Right ventricle myocardium superior (tissue), 1 donor: ENCODE measurements at places on chromosomes 3 and 15. TPM values are rescaled to one million over a fixed set of nuclear protein-coding genes. Genes with fewer than 3 reads are reported as not detected.

Gene CX3CR1
- total RNA-seq: 1.5 TPM

Gene SEMA5B
- 2.1 TPM for total RNA-seq

DNA sequence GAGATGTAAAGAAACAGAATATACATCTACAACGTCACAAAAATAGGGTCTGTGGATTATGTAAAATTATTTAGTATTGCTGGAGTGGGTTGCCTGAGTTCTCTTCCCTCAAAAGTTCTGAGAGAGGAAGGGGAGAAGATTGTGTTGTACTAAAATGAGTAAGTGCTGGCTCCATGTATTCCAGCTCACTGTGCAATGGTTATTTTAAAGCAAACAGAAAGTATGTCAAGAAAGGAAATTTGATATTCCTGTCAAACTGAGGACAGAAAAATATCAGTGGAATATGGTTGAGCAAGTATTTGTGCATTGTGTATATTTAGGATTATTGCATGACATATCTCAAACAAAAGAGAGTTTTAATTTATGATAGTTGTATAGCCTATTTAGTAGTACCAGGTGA lies 2.2 kb downstream of the TRPC1 start:
- no peak for DNase-seq

DNA sequence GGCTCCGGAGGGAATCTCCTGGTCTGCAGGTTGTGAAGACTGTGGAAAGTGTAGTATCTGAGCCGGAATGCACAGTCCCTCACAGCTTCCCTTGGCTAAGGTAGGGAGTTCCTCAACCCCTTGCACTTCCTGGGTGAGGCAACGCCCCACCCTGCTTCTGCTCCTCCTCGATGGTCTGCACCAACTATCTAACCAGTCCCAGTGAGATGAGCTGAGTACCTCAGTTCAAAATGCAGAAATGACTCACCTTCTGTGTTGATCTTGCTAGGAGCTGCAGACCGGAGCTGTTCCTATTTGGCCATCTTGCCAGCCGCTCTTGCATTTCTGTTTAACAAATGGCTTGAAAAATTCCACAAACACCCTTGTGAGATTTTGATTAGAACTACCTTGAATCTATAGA lies 156.1 kb downstream of the STXBP5L start:
- DNase-seq: no peak

GRCh38 chr15:91769476-91769875 lies 84.0 kb upstream of the SLCO3A1 start:
- no peak for DNase-seq

Gene NRROS
- total RNA-seq: 2.4 TPM

DNA sequence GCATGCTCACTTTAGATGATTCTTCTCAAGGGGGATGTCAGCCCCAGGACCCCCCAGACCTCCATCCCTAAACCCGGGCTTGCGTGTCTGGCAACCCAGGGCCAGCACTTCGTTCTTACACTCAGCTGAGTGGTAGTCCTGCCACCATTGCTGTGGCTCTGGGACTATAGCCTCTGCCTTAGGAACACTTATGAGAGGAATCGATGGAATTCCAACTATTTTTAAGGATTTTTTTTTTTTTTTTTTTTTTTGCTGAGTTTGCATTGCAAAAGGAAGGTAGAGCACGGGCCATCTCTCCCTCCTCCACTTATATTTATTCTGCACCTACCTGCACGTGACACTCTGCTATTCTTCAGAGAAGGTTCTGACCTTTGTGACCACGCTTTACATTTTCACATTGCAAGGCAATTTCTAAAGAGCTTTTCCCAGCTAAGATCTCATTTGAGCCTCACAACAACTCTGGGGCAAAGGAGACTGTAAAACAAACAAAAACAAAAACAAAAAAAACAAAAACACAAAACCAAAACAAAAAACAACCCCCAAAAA lies 113.9 kb downstream of the LPP start:
- DNase-seq: no peak

DNA sequence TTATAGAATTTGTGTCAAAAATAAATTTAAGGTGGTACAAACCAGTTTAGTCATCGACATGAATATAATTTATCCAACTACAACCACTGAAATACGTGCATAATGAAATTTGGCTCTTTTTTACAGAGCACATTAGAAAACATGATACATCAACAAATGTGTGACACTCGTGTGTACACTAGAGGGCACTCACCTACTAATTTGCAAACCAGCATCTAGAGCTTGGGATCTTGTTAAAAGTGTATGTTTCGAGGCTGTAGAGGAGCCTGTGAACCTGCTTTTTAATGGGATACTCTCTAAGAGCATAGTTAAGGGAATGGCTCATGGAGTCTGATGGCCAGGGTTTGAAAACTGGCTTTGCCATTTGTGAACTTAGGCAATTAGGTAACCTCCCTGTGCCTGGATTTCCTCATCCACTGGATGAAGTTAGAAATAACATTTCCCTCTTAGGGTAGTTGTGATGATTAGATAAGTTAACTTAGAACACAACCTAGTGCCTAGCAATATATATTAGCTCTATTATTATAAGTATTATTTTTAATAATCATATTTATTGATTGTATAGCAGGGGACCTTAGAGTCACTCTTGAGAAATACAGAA lies 8.8 kb upstream of the CPOX start:
- DNase-seq: no peak

DNA sequence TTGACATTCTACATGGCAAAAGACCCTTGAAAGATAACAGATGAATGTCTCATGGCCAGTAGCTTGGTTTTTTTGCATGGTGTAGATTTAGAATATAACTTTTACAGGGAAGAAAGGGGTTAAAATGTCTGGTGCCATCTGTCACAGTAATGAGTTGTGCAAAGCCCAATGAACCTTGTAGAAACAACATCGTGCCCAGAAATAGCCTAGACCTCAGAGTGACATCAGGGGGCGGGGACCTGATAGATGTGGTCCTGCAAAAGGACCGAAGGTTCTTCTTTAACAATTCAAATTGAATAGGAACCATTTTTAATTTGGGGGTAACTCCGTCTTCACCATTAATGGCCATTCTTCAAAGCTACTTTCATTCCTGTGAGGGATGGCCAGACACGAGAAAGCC lies 254.1 kb upstream of the CTDSPL start:
- no peak for DNase-seq

DNA sequence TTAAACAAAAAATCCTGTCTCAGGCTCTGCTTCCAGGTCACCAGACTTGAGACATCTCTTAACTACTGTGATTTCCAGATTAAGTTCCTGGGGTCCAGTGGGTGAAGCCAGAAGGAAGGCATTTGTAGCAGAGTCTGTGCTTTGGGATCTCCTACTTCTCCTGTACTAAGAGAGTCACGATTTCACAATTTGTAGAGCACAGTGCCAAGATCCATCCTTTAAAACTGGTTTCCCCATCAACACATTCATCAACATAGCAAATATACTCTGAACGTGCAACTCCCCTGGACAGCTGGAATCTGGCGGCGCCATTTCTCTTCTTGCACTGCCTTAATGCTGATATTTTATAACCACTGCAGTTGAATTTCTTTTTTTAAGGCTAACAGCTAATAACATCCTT lies 33.2 kb downstream of the CDCP1 start:
- DNase-seq: no peak

DNA sequence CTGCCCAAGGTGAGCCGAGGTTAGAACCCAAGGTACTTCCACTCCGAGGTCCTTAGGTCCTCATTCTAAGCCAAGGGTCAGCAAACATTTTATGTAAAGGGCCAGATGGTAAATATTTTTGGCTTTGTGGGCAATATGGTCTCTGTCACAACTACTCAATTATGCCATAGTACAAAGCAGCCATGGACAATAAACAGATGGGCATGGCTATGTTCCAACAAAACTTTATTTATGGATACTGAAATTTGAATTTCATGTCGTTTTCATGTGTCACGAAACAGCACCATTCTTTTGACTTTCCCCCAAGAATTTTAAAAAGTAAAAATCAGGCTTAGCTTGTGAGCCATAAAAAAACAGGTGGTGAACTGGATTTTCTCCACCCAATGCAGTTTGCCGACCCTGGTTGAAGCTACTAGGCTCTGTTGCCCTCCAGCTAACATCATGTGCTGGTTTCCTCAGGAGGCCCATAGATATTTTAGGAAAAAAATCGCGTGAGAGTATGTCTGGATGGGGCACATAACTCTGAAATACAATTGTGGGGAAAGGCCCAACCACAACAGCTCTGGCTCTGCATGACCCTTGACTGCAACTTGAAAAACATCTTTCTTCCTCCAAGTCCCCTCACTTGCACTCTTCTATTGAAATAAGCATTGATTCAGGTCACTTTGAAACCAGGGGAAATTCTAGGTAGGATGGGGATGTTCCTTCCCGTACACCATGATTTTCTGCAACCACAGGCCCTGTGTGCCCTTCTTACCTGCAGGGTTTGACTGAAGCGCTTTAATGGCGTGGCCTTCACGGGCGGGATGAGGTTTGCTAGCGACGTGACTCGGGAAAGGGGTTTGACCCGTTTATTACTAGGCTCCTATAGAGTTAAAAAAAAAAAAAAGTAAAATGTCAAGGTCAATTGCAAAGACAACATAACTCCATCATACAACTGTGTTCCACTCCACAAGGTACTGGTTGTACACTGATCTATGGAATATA lies 28.5 kb downstream of the ARHGEF3 start:
- no peak for DNase-seq

GRCh38 chr3:175304404-175304803 lies 445.3 kb downstream of the NAALADL2 start:
- DNase-seq: no peak

DNA sequence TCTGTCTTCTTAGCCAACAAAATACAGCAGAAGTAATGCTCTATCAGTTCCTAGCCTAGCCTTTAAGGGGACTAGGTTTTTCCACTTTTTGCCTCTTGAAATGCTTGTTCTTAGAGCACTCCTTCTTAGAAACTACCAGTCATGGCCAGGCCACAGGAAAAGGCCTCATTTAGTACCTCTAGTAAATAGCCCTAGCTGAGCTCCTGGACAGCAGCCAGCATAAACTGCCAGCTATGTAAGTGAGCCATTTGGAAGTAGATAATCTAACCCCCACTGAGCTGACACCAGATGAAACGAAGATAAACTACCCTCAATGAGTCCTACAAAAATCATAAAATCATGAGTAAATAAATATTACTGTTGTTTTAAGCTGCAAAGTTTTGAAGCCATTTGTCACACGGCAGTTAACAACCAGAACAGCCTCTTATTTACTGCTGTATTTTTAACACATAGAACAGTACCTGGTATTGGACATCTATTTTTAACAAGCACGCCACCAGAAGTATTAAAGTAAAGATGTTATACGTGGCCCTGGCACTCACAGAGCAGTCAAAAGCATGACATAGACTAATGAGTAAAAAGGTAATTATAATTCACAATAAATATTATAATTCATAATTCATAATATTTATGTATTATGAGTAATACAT lies 12.0 kb downstream of the TBC1D5 start:
- DNase-seq: peak; percentile 51
